Caco-2 (cell line): ENCODE measurements at places on chromosomes 6 and 20. TPM values are rescaled to one million over a fixed set of nuclear protein-coding genes. Genes with fewer than 3 reads are reported as not detected.

GRCh38 chr6:165219629-165220028 lies 89.8 kb downstream of the C6orf118 start:
- DNase-seq = no peak

GRCh38 chr20:13639150-13639497 lies 392 bp upstream of the TASP1 start:
- DNase-seq = no peak

DNA sequence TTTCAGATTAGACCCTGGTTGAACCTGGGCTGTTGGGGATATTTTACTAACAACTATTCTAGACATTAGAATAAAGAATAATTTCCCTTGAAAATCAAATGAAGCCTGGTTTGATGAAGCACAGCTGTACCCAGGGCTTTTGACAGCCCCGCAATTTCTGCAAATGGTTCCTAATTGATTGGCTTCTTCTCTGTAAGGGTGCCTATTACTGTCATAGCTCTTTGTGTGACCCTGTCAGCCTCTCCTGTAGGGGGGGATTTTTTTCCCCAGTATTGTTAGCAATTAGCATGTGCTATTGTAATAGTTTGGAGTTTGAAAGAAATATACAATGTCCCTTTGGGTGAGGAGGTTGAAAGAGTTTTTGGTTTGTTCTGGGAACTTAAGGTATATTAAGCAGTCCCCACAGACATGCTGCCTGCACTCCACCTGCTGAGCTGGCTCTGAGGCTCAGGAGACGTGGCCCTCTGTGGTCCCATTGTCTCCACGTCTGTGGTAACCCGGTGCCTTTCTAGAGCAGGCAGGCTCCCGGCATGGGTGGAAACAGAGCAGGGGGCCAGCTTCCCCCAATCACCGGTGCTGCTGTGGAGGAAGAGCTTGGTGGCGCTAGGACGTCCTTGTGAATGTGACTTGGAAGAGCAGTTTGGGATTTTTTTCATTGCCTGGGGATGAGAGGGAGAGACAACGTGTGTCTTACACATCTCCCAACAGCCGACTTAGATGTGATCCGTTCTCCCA lies 47.3 kb upstream of the CLDN20 start:
- no peak for DNase-seq

DNA sequence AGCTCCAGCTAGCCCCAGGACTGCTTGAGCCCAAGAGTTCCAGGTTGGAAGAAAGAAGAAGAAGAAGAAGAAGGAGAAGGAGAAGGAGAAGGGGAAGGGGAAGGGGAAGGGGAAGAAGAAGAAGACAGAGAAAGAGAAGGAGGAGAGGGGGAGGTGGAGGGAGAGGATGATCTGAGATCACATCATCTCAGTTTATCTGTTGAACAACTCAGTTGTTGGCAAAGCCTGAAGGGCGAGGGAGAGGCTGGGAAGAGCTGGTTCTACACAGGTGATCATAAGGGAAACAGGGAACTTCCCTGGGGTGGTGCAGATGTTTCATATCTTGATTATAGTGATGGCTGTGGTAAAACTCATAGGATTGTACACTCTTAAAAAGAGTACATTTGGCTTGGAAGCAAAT lies 3.1 kb upstream of the RRBP1 start:
- DNase-seq = no peak

DNA sequence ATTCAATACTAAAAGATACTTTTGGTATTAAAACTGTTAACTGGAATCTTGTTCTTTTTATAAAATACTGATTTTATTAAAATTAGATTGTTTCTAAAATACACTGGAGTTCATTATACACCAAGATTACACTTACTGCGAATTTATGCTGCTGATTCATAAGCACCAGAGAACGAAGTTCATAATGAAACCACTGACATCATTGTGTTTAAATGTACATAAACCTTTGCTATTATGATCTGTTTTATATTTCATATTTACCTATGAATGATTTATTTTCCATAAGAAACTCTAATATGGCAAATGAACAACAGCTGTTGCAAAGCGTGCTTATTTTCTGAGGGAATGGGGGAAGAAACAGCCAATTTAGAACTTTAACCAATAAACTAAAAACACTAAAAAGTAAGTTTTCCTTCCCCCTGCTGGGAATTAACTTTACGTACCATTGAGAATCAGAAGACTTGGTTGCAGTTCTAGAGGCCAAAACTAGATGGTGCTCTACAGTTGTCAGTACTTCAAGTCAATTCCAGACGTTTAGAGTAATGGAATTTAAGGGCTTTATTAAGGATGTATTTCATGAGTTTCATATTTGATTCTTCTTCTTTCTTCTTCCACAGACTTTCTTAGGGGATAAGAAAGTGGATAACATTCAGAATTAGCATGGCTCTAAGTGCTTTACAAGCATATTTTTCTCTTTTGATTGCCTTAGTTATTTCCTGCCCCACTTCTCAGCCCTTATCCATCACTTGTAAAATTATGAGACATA lies 30.8 kb upstream of the COL19A1 start:
- DNase-seq = no peak

- DNase-seq = no peak
Measured at GRCh38 chr6:39153766-39154397, 38.9 kb upstream of the SAYSD1 start.

DNA sequence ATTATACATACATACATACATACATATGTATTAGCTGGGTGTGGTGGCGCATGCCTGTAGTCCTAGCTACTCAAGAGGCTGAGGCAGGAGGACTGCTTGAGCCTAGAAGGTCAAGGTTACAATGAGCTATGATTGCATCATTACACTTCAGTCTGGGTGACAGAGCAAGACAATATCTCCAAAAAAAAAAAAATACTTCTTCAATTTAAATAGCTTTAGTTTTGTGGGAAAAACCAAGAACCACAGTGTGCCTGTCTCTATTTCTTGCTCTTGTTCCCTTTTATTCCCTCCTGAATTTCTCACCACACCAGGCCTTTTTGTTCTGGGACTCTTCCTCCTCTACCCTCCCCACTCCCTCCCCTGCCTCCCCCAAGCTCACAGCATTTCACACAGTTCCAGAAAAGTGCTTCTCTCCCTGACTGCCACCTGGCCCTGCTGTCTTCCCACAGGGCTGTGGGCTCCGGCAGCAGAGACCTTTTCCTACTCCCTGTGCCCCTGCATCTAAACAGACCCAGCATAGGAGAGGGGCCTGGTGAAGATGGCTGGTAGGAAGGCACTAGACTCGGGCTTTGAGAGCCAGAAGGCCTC lies 1.3 kb downstream of the C20orf203 start:
- no peak for DNase-seq

Gene SLC22A2
- total RNA-seq = 0.19 TPM in 1 of 2 replicates, not detected in the other
